ENCODE measurements at places on chromosomes 7 and 10.

GRCh38 chr7:75885036-75885435, 6.2 kb downstream of the RHBDD2 start:
- DNase-seq = no peak

DNA sequence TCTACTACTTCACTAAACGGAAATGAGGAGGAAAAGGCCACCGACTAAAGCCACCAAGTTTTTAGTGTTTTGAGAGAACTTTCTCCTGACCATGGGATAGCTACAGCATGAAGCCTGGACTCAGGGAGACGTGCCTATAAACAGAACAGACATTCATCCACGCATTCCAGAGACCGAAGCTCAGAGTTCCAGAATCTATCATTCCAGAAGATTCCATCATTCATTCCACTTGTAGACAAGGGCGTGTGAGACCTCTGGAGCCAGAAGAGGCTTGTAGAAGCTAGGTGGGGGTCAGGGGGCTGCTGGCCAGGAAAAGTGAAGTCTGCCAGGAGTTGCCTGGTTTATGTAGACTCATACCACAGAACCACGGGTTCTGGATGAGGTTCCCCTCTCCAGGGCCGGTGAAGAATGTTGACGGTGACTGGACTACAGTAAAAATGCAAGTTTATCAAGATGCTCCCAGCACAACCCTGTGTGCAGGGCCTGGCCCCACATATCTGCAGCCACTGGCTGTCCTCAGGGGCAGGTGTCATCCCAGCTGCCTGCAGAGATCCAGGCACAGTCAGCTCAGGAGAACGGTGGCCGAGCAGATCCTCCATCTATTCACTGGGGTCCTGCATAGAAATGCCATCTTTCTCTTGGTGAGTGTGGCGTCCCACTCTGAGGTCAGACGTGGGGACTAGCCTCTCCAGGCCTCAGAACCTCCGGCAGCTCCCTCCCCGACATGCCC, 215.7 kb downstream of the USP6NL start:
- DNase-seq = no peak

- DNase-seq = no peak
These were observed 15.7 kb upstream of the ZMIZ1 start for GRCh38 chr10:79053081-79053434.

- peak; percentile 84 for DNase-seq
These were observed 176.1 kb upstream of the TNS3 start for GRCh38 chr7:47757921-47758411.

DNA sequence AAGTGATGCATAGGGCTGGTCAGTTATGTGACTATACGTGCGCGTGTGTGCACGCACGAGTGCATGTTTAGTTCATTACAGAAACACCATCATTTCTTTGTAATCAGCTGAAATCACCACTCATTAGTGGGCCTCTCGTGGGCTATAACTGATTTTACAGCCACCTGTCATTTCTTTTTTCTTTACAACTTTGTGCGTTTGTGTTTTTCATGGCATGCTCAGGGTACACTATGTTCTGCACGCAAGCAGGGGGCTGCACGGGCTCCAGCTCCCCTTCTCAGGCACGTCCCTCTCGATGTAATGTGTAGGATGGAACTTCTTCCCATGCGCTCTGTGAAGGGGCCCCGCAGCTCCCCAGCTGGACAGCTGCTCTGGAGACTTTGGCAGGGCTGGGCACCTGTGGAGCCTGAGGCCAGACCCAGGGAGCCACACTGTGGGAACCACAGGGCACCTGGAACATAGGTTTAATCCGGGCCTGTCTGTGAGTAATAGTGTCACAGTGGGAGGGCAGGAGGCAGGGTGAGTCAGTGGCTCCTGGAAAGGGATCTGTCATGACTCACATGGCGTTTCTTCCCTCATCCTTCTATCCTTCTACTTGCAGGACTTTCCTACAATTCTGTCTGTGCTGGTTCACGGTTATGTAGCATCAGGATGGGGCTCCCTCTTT, 4.9 kb downstream of the GCK start:
- peak; percentile 78 for DNase-seq

GRCh38 chr7:48681006-48681405, 243.3 kb upstream of the CDC14C start:
- DNase-seq = no peak

GRCh38 chr10:125521721-125522680, 161.0 kb downstream of the TEX36 start:
- no peak for DNase-seq

DNA sequence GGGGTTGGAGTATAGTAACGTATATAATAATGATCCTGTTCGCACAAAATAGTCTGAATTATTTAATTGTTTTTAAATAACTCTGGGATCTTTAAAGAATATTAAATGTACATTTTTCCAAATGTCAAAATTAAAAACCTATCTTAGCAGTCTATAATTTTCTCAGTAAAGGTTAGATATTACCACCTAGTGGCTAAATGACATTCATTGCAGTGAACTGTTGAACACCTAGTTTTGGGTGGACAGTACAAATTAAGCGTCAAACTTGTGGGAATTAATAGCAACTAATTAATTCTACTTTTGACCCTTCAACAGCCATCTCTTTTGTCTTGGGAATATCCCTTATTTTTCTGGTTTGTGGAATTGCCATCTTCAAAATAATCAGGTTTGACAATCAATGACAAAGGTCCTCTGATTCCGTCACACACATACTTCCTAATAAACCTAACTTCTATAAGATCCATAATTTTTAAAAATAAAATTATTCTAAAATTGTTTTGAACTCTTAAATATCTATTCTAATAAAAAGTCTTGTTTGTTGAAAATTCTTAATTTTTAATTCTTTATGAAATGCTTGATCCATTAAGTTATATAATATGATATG, 165.7 kb downstream of the SEMA3D start:
- peak; percentile 13 for DNase-seq

- no peak for DNase-seq
These were observed 737.1 kb downstream of the INHBA start for GRCh38 chr7:40965774-40966173.

DNA sequence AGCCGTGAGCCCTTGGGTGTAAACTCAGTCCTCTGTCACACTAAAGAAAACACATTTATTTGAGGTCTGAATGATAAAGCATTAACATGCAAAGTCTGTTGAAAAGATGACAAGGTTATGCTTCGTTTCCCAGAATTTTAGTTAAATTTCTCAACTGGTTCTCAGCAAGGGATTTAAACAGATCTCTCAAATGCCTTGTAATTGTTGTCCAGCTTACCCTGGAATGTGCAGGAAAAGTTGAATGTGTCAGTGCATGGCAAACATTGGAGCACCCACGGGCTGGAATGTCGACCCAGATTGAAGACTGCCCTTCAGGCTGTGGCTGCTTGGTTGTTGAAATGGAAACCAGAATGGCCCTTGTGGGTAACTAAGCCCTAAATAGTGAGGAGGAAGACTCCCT, 191.8 kb downstream of the TRIL start:
- DNase-seq = no peak

DNA sequence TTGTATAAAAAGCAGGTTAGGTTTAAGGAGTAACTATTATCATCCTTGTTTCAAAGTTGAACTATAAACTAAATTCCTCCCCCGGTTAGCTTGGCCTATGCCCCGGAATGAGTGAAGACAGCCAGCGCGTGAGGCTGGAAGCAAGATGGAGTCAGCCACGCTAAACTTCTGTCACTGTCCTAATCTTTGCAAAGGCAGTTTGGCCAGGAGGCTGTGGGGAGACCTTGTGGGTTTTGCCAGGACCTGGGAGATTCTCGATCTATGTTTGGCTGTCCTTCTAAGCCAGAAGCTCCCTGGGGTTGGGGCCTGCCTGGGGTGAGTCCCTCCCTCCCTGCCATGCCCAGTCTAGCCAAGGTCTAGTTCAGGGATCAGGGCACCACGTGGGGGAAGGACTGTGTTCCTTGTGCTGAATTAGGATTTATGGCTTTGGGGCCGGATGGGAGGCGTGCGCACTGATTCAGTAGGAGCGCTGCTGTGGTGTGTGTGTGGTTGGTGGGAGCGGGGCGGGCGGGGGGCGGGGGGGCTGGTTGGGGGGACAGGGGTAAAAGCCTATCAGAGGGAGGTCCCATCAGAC, 871 bp upstream of the GTF2IRD1 start:
- peak; percentile 42 for DNase-seq

DNA sequence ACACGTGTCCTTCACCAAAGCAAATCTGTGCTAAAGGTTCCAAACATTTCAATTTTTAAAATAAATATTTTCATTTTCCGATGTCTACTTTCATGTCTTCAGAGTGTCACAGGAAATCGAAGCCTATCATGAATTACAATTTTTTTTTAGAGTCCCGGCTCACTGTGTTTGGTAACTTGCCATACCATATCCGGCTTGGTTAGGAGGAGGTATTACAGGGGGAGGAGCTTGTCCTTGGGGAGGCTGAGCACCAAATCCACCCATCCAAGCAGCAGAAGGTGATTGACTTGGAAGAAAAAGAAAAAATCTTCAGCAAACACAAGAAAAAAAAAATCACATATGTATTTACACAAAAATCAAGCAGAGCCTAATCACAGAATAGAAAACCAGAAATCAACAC, 21.3 kb downstream of the TIAL1 start:
- no peak for DNase-seq

- peak; percentile 59 for DNase-seq
These were observed 112.8 kb upstream of the AHR start for GRCh38 chr7:17185690-17186070.

GRCh38 chr7:142024547-142024946, 28.9 kb downstream of the MGAM start:
- DNase-seq = no peak

DNA sequence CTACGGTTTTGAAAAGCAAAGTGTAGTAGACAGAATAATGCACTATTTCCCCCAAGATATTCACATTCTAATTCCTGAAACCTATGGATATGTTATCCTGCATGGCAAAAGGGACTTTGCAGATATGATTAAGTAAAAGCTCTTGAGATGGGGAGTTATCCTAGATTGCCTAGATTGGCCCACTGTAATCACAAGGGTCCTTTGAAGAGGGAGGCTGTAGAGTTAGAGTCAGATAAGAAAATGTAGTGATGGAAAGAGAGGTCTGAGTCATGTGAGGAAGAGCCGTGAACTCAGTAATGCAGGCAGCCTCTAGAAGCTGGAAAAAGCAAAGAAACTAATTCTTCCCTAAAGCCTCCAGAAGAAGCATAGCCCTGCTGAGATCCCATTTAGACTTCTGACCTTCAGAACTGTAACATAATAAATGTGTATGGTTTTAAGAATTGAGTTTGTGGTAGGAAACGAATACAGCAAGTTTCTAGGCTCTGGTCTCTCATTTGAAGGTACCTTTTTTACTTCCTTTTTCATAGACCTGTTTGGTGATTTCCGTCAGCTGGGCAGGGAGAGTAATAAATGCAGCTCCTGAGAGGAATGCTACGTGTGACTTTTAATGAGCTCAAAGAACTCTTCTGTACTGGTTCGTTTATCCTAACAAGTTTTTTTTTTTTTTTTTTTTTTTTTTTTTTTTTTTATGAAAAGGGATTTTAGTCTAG, 41.9 kb upstream of the NXPH1 start:
- no peak for DNase-seq

- DNase-seq = no peak
These were observed 134.6 kb downstream of the SEMA3A start for GRCh38 chr7:84060000-84060399.

DNA sequence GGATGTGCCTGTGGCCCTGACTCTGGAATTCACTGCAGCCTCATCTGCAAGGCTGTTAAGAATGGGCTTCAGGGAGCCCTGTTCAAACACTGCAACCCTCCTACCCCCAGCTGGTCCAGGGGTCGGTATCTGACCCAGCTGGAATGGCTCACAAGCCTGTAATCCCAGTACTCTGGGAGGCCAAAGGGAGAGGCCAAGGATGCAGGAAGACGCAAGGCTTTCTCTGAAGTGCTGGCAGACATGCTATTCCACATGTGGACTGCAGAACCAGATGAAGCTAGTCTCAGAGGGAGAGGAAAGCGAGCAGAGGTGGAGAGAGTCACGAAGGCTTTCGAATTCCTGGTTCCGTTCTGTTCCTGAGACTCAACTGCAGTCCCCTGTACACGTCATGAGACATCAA, 45.0 kb downstream of the ESYT2 start:
- no peak for DNase-seq

Measured in HFFc6 (cell line).